Kasumi-1 (cell line): ENCODE measurements at places on chromosomes 3 and 15.

DNA sequence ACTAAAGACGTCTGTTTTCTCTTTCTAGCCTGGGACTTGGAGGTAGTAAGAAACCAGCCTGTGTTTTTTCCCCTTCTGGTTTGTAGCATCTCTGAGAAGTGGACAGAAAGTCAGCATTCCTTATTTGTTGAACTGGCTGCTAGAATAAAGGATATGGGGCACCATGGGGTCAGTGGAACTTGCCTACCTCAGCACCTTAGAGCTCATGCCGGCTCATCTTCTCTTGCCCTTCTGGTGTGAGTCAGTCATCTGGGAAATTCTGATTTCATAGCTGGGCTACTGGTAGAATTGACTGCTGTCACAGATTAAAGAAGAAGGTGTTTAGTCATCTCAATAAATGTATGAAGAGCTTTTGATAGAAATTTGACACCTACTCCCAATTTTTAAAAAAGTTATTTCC lies 202.7 kb upstream of the TOPAZ1 start:
- no peak for DNase-seq

- DNase-seq: no peak
Measured at GRCh38 chr3:122774564-122774963, 19.1 kb downstream of the HSPBAP1 start.

DNA sequence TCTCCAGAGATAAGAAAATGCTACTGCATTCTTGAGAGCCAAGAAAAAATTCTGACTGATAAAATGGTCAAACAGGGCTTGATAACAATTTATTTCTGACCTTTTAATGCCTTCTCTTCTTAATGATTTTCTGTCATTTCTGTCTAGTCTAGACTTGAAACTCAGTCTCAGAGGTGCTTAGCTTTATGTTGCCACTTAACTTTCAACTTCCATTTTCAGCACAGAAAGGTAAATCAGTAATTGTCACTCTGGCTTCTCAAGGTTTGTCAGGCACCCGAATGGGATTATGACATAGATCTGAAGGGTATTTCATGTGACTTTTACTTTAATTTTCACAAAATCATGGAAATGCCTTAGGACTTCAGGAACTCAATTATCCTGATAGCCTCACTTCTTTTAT lies 155.4 kb upstream of the GBE1 start:
- DNase-seq: no peak

GRCh38 chr3:136818191-136818768 lies 646 bp upstream of the SLC35G2 start:
- DNase-seq: no peak

DNA sequence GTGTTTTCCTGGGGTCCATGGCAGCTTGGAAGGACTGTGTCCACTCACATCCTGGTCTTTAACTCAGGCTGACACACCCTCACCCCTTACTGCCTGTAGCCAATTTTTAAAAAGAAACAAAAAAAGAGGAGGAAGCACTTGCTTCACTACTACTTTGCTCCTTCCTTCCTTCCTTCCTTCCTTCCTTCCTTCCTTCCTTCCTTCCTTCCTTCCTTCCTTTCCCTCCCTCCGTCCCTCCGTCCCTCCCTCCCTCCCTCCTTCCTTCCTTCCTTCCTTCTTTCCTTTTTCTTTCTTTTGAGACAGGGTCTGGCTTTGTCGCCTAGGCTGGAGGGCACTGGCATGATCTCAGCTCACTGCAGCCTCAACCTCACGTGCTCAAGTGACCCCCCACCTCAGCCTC lies 25.5 kb upstream of the AKAP13 start:
- DNase-seq: no peak

DNA sequence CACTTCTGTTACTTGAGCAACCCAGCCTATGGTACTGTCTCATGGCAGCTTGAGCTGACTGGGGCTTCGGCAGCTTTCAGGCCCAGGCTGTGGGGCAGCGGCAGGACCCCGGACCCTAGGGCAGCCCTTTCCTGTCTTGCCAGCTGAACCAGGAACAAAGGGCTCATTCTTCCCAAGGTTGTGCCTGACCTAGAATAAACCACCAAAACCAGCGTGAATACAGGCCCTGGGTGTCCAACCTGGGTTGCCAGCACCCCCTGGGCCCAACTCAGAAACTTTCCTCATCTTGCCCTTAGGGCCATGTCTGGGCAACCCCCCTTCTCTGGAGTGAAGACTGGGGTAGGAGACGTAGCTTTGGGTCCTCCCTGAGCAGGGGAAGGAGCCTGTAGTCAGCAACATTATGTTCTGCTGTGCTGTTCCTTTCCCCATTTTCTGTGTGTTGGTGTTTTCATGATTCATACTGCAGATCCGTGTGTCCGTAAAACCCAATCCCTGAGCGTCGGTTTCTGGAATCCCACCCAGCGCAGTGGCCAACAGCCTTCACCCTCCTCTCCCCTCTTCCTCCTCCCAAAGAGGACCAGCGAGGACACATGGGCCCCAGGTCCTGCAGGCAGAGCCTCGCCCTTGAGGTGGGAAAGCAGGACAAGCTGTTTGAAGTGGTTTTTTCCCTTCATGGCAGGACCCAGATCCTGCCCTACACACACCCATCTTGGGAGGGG lies 33.5 kb downstream of the TKT start:
- DNase-seq: no peak

GRCh38 chr3:123733341-123733740 lies 148.5 kb upstream of the HACD2 start:
- no peak for DNase-seq

GRCh38 chr3:170740726-170741591 lies 129.0 kb downstream of the RPL22L1 start:
- DNase-seq: no peak

- DNase-seq: peak; percentile 5
Measured at GRCh38 chr3:190017521-190018288, 103.0 kb downstream of the P3H2 start.

DNA sequence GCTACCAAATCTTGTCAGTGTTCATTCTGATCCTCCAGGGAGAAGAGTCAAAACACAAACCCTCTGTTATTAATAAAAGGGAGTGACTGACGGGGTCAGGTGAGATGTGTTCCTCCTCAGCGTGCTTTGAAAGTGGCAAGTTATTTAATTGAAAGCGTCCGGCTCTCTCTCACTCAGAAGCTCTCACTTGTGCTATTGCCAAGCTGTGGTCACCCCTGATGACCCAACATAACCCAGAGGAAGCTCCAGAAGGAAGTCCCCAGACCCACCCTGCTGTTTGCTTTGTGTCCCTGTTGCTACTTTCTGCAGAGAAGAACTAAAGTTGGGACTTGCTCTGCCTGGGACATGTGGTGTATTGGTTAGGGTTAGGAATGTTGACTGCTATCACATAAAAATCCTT lies 235.6 kb downstream of the EDEM1 start:
- no peak for DNase-seq

- no peak for DNase-seq
Measured at GRCh38 chr3:155086051-155086450, 5.9 kb downstream of the MME start.

DNA sequence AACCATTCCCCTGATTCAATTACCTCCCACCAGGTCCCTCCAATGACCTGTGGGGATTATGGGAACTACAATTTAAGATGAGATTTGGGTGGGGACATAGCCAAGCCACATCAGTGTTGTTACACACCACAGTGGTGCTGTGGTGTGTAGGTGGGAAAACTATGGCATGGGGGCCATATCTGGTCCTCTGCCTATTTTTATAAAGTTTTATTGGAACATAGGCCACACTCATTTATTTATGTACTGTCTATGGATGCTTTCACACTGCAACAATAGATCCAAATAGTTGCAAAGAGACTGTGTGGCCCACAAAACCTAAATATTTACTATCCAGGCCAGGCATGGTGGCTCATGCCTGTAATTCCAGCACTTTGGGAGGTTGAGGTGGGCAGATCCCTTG lies 46.4 kb downstream of the FLNB start:
- DNase-seq: no peak

- no peak for DNase-seq
Measured at GRCh38 chr3:29922992-29923746, 642.3 kb downstream of the RBMS3 start.

DNA sequence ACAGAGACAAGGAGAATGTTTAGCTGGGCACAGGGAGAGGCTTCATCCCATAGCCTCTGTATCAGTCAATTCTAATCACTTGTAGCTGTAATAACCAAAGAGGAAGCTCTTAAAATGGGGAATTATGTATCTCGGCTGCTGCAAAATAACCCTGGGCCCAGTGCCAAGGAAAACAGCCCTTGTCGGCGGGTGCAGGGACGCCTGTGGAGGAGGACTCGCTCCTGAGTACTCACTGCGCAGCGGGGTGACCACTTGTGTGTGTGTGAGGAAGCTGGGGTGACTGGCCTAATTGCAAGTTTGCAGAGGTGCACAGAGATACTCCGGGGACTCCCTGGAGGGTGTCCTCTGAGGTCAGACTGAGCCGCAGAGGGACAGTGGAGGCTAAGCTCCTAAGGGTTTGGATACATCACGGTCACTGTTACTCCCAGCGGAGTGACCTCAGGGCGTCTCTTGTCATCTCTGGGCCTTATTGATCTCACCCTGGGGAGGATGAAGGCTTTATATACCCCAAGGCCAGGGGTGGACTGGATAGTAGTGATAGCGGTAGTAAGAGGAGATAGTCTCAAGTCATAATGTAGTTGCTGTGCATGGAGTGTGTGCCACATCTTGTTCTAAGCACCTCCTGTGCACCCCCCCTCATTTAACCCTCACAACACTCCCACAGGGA lies 37.2 kb downstream of the SLC6A6 start:
- peak; percentile 84 for DNase-seq

DNA sequence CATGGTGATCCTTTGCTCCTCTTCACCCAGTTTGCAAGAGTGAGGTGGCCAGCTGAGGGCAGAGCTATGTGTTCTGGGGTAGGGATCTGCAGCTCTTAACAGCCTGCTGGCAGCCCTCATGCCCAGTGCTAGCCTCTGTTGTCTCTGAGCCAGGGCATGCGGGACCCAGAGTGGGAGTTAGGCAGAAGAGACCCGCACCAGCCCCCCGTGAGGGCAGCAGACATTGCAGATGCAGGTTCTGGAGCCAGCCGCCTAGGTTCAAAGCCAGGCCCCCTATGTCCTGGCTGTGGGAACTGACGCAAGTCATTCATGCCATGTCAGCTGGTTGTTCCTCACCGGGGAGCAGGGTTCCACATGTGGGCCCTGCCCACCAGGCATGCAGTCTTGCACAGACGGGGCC lies 74.7 kb downstream of the DNAJB8 start:
- DNase-seq: no peak

GRCh38 chr15:92833106-92833433 lies 67.1 kb upstream of the CHD2 start:
- DNase-seq: no peak

DNA sequence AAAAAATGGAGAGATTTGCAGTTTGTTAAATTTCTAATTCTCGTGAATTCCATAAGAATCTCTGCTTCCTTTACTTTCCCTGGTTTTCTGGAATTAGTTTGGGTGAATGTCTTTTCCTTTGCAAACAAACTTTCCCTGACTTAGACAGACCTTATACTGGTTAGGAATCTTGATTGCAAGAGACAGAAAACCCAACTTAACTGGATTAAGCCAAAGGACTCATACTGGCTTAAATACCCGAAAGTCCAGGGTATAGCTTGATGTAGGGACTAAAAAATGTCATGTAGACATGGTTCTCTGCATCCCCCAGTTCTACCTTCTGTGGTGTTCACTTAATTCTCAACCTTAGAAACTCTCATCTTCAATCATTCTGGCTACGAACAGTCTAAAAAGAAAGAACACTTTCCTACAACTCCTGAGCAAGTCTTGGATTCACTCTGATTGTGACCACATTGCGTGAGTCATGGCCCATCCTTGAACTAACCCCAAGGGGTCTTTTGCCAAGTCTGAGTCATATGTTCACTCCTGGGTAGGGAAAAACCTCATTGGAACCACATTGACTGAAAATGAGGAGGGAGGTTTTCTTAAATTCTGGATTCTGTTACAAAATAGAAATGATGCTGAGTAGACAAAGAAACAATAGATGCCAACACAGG lies 136.0 kb upstream of the DAZL start:
- no peak for DNase-seq

GRCh38 chr3:112811131-112811884 lies 35.4 kb downstream of the CD200R1L start:
- DNase-seq: no peak

GRCh38 chr3:171346582-171347300 lies 113.5 kb downstream of the TNIK start:
- DNase-seq: peak; percentile 43

GRCh38 chr15:92405942-92406341 lies 12.3 kb downstream of the ST8SIA2 start:
- DNase-seq: no peak

DNA sequence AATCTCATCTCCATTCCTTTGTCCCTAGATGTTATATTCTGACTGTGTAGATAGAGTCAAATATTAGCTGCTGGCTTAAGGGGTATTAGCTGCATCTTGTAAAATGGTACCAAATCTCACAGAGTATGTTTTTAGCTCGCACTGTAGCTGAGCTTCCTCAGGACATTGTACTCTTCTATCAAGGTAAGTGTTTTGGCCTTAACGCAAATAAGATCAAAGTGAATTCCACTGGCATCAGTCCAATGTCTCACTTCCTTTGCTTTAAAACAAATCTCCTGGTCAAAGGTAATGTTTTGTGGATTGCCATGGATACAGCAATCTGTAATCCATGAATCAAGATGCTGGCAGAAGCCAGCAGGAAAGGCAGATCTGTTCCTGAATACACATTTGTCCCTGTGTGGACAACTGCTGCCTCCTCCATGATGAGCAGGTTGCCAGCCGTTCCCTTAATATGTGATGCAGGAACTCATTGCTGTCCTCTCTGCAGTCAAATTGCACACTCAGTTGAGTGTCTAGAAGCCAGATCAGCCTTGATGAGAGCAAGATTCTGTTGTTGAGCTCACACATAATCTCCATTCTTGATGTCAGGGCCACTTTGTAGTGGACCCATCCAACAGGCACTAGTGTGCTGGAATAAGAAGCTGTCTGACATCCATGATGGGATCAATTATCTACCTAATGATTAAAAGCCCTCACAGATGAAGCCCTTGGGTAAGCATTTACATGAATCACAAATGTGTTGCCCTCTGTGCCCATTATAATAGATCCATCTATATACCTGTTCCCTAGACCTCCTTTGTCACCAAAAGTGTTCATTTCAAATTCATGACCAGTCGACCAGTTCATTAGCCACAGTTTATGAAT lies 96.6 kb upstream of the AGTR1 start:
- DNase-seq: no peak

DNA sequence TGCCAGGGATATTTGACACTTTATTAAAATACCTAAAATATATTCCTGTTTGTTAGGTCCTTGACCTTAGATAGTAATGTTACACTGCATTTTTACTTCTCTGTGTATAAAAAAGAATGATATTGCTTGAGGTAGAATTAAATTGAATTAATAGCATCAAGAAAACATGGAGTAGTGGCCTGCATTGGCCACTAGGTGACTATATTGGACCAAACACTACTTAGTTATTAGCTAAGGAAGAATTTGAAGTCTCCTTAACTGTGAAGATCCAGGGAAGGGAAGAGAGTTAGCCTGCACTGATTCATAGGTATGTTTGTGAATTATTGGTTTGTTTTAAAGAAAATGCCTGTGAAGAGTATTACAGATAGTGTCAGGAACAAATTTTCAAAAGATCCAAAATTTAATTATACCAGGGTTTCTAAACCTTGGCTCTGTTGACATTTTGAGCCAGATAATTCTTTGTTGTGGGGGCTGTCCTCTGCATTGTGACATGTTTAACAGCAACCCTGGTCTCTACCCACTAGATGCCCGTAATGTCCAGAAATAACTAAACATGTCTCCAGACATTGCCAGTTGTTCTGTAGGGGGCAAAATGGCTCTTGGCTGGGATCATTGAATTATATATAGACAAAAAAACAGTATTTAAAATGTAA lies 103.6 kb upstream of the THSD4 start:
- DNase-seq: peak; percentile 21

GRCh38 chr3:151322511-151322910 lies 5.9 kb upstream of the GPR87 start:
- DNase-seq: no peak

GRCh38 chr3:150602426-150603152 lies 532 bp upstream of the SELENOT start:
- DNase-seq: no peak
